Esophagus squamous epithelium (tissue), 5 donors: ENCODE measurements at places on chromosomes 4 and X.

DNA sequence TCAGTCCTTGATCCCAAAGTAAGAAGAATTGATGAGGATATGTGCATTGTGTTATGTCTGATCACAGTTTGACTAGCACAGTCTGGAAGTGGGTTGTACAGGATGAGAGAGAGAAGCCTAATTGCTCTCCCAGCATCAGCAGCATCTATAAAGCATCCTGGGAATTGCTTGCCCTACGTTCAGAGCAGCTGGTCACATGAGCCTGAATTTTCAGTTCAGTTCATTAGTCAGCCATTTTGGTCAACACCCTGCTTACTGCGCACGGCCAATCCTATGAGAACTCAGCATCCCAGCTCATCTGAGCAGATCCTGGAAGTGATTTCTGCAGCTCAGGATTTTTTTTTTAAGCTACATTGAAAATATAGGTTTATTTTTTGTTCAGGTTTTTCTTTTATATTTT lies at the start of gene RUFY3:
TSS of gene RUFY3 (plus strand) at position 218 of the 400 bp plus-strand sequence. CDS start 610 bp downstream, outside the sequence.
- H3K27me3 ChIP-seq, result no peaks in the 10 kb centered on the region
- H3K36me3 ChIP-seq, result no peaks in the 10 kb centered on the region
- no peak for DNase-seq
- H3K4me3 ChIP-seq, result peak within 1 kb of the TSS; percentile 40
- H3K4me1 ChIP-seq, result peaks cover 16% of the 10 kb centered on the region

GRCh38 chr4:159455675-159456237 lies 352.9 kb downstream of the RAPGEF2 start:
- no peaks in the 10 kb centered on the region for H3K27me3 ChIP-seq
- no peaks in the 10 kb centered on the region for H3K36me3 ChIP-seq
- no peak overlapping the region for H3K4me3 ChIP-seq
- no peaks in the 10 kb centered on the region for H3K4me1 ChIP-seq

- DNase-seq, result no peak
- no peak overlapping the region for H3K27ac ChIP-seq
- no peaks in the 10 kb centered on the region for H3K27me3 ChIP-seq
- H3K4me1 ChIP-seq, result no peaks in the 10 kb centered on the region
- no peak overlapping the region for H3K4me3 ChIP-seq
Observed at GRCh38 chr4:24443200-24443599, 141.2 kb downstream of the DHX15 start.

- H3K36me3 ChIP-seq, result no peaks in the 10 kb centered on the region
- no peak overlapping the region for H3K4me3 ChIP-seq
- H3K4me1 ChIP-seq, result no peaks in the 10 kb centered on the region
- H3K27me3 ChIP-seq, result no peaks in the 10 kb centered on the region
Observed at GRCh38 chr4:89334311-89334710, 26.7 kb upstream of the GPRIN3 start.

GRCh38 chr4:5924461-5925125 lies 31.7 kb upstream of the CRMP1 start:
- no peaks in the 10 kb centered on the region for H3K27me3 ChIP-seq
- H3K27ac ChIP-seq, result no peak overlapping the region
- H3K4me1 ChIP-seq, result no peaks in the 10 kb centered on the region
- DNase-seq, result no peak
- no peak overlapping the region for H3K4me3 ChIP-seq

- peak overlapping the region; percentile 33 for H3K27ac ChIP-seq
- DNase-seq, result no peak
- no peaks in the 10 kb centered on the region for H3K4me1 ChIP-seq
- no peaks in the 10 kb centered on the region for H3K36me3 ChIP-seq
Observed at GRCh38 chr4:169099771-169100180, 89.7 kb upstream of the CBR4 start.

GRCh38 chrX:34521563-34521962 lies 135.5 kb downstream of the TMEM47 start:
- no peaks in the 10 kb centered on the region for H3K36me3 ChIP-seq
- DNase-seq, result no peak

- no peak overlapping the region for H3K4me3 ChIP-seq
- H3K27ac ChIP-seq, result no peak overlapping the region
- H3K4me1 ChIP-seq, result peaks cover 17% of the 10 kb centered on the region
- H3K36me3 ChIP-seq, result no peaks in the 10 kb centered on the region
Observed at GRCh38 chr4:6684656-6685055, 9.0 kb upstream of the S100P start.

DNA sequence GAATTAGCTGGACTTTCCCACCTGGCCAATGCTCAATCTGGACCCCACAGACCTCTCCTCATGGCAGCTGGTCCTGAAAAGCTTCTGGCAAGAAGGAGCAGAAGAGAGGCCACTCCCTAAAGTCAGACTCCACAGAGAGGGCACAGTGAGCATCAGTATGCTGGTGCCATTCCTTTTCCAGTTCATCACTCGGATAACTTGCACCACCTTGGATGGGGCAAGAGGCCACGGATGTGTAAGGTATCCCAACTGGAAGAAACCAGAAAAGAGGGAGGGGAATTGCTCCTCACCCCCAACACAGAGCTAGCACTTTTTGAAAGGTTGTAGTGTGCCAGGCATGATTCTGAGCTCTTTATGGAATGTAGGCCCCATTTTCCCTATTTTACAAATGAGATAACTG lies 85.9 kb downstream of the STK32B start:
- H3K36me3 ChIP-seq, result no peaks in the 10 kb centered on the region
- H3K27me3 ChIP-seq, result no peaks in the 10 kb centered on the region
- H3K4me1 ChIP-seq, result no peaks in the 10 kb centered on the region

- H3K4me1 ChIP-seq, result peaks cover 15% of the 10 kb centered on the region
- H3K36me3 ChIP-seq, result no peaks in the 10 kb centered on the region
- no peak overlapping the region for H3K4me3 ChIP-seq
- no peak overlapping the region for H3K27ac ChIP-seq
- no peak for DNase-seq
Observed at GRCh38 chr4:156799121-156799589, 172.4 kb downstream of the PDGFC start.

- H3K36me3 ChIP-seq, result peaks cover 32% of the 10 kb centered on the region
- no peak overlapping the region for H3K4me3 ChIP-seq
- DNase-seq, result no peak
- no peaks in the 10 kb centered on the region for H3K4me1 ChIP-seq
Observed at GRCh38 chr4:2341261-2341841, 77.1 kb downstream of the ZFYVE28 start.

DNA sequence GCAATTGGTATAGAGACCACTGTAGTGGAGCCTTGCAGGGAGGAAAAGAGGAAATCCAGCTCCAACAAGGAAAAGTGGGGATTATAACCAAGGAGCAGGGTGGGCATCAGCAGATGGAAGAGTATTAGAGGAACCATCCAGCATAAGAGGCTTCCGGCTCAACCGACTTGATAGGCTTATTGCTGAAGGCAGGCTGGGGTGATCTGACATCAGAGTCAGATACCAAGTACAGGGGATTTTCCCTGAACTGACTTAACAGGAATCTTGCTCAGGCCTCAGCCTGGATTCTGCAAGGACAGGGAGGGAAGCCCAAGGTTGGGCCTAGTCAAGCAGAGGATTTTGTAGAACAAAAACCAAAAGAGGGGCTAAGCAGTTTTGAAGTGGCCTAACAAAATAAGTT lies 129.6 kb downstream of the DCLK2 start:
- no peaks in the 10 kb centered on the region for H3K4me1 ChIP-seq
- no peak for DNase-seq
- H3K27me3 ChIP-seq, result no peaks in the 10 kb centered on the region
- no peak overlapping the region for H3K4me3 ChIP-seq
- H3K36me3 ChIP-seq, result no peaks in the 10 kb centered on the region
- no peak overlapping the region for H3K27ac ChIP-seq

DNA sequence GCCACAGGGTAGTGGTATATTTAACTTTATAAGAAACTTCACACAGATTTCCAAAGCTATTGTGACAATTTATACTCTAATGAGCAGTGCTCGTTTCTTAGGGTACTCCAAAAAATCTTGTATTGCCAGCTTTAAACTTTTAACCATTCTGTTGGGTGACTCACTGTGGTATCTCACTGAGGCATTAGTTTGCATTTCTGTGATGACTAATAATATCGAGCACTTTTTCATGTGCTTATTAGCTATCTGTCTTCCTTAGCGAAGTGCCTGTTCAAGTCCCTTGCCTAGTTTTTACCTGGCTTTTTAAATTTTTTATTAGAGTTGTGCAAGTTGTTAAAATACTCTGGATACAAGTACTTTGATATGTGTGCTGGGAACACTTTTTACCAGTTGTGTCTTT lies 5.5 kb downstream of the PNMA3 start:
- H3K4me3 ChIP-seq, result no peak overlapping the region
- H3K27ac ChIP-seq, result no peak overlapping the region
- no peak for DNase-seq
- H3K4me1 ChIP-seq, result no peaks in the 10 kb centered on the region
- H3K27me3 ChIP-seq, result peaks cover 8% of the 10 kb centered on the region
- no peaks in the 10 kb centered on the region for H3K36me3 ChIP-seq

DNA sequence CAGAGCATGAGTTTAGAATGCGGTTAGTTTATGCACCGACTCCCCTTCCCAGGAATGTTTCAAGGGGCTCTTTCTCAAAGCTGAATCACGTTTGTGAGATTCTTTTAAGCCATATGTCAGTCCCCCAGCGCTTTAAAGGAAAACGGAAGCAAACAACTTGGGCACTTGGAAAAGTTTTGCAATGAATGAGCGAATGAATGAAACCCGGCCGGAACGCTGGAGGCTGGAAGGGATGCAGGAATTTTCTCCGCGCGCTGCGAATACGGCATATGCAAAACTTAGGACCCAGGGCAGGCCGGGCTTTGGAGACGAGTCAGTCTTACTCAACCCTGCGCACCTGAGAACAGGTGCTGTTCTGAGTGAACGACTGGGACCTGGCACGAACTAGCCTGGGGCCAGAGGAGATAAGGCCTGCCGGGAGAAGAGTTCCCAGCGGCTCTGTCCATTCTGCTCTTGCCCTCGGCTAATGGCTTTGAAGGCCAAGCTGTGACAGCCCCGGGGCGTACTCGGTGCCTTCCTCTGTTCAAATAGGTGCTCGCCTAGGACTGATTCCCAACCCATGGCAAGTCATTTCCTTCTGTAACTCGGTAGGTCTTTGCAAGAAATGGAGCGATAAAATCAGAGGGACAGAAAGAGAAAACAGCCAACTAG lies 743 bp upstream of the NRK start:
- DNase-seq, result no peak
- no peaks in the 10 kb centered on the region for H3K27me3 ChIP-seq
- H3K4me1 ChIP-seq, result no peaks in the 10 kb centered on the region
- peak overlapping the region; percentile 21 for H3K4me3 ChIP-seq
- H3K36me3 ChIP-seq, result no peaks in the 10 kb centered on the region

DNA sequence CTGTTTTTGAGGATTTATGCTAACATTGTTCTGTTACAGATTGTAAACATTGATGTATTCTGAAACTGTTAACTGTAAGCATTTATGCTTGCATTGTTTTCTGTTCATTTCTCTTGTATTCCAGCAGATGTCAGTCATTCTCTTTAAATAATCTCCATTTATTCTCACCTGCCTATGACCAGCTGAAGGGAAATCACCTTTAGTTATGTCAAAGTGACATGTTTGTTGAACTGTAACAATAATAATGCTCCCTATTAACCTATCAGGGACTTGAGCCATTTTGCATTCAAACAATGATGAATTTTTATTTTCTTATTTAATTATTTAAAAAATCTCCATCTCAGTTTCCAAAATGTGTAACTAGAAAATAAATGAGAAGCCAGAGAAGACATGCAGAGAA lies 58.0 kb downstream of the SPCS3 start:
- no peak for DNase-seq
- no peaks in the 10 kb centered on the region for H3K36me3 ChIP-seq
- no peaks in the 10 kb centered on the region for H3K4me1 ChIP-seq
- no peak overlapping the region for H3K27ac ChIP-seq

DNA sequence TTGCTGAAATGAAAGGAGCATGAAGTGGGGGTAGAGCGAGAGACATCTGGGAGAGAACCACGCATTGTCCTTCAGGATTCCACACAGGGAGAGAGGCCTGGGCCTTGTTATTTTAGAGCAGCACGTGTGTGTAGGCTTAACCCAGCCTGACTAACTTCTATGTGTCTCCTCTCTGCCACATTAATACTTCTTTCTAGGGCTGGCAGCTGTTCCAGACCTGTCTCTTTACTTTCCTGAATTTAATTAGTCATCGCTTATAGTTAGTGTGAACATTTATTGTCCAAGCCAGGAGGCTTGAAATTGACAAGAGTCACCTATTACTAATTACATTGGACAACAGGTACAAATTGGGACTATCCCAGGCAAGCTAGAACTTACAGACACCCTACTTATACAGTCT lies 51.3 kb downstream of the SMAD1 start:
- H3K36me3 ChIP-seq, result no peaks in the 10 kb centered on the region
- peak overlapping the region; percentile 18 for H3K27ac ChIP-seq
- no peak overlapping the region for H3K4me3 ChIP-seq
- no peak for DNase-seq
- H3K4me1 ChIP-seq, result peaks cover 45% of the 10 kb centered on the region
- H3K27me3 ChIP-seq, result no peaks in the 10 kb centered on the region

- no peak for DNase-seq
- H3K4me1 ChIP-seq, result no peaks in the 10 kb centered on the region
- H3K36me3 ChIP-seq, result no peaks in the 10 kb centered on the region
- H3K27me3 ChIP-seq, result no peaks in the 10 kb centered on the region
- no peak overlapping the region for H3K27ac ChIP-seq
Observed at GRCh38 chr4:11765849-11766453, 337.3 kb upstream of the HS3ST1 start.
